ENCODE measurements at places on chromosomes 6 and 20.

- DNase-seq = no peak
These were observed 571.6 kb upstream of the GJE1 start for GRCh38 chr6:141561154-141561553.

DNA sequence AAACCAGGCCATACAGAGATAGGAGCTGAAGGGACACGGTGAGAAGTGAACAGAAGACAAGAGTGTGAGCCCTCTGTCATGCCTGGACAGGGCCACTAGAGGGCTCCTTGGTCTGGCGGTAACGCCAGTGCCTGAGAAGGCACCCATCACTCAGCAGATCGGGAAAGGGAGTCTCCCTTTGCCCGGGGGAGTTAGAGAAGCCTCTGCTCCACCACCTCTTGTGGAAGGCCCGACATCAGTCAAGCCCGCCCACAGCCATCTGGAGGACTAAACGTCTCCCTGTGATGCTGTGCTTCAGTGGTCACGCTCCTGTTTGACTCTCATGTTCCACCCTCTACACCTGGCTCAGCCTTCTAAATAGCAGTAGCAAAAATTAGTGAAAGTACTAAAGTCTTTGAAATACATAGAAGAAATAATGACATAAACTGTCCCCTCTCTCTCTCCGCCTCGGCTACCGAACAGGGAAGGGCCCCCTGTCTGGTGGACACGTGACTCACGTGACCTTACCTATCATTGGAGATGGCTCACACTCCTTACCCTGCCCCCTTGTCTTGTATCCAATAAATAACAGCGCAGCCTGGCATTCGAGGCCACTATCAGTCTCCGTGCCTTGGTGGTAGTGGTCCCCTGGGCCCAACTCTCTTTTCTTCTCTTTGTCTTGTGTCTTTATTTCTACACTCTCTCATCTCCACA, 66.7 kb downstream of the RPP21 start:
- DNase-seq = peak; percentile 51

DNA sequence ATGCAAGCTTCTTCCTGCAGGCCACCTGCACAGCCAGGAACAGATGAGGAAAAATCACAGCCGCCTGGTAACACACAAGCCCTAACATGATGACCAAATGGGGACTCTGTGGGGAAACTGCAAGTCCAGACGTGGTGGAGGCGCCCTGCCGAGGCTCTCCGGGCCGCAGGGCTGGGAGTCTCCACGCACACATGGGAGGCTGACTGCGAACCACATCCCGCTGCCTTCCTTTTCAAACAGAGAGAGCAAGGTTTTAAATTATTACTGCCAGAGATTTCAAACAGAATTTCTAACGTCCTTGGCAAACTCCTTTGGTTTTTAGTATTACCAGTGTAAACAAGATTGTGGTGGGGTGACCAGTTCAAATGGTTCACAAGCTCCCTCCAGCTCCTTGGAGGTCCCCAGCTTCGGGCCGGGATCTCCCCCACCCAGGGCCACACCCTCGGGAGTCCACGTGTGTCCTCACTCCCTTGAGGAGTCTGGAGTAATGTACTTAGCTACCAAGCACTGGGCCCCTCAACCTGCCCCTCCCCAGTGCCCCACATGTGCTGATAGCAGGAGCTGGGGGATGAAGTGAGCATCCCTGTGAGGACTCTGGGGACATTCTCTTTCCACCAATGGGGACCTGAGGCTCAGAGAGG, 252.7 kb downstream of the TAF4 start:
- no peak for DNase-seq

- no peak for DNase-seq
These were observed 20.7 kb downstream of the SERPINB6 start for GRCh38 chr6:2950713-2951112.

- DNase-seq = no peak
These were observed 162.0 kb upstream of the DTNBP1 start for GRCh38 chr6:15824811-15825210.

DNA sequence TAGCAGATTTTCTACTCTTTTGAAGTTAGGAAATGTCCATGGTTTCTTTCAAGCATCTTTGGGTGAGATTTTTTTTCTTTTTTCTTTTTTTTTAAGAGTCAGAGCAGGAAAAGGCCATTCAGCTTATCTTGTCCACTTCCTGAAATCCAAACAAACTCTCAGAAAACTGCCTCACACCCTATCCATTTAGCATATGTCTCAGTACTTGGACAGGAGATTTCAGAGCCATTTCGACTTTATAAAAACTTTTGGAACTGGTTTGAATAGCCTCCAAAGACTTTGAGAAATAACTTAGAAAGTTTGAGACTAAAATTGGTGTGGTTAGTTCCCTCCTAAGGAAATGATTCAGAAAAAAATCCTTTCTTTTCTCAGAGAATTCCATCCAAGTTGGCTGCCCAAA, 125.1 kb downstream of the MYLK4 start:
- no peak for DNase-seq

DNA sequence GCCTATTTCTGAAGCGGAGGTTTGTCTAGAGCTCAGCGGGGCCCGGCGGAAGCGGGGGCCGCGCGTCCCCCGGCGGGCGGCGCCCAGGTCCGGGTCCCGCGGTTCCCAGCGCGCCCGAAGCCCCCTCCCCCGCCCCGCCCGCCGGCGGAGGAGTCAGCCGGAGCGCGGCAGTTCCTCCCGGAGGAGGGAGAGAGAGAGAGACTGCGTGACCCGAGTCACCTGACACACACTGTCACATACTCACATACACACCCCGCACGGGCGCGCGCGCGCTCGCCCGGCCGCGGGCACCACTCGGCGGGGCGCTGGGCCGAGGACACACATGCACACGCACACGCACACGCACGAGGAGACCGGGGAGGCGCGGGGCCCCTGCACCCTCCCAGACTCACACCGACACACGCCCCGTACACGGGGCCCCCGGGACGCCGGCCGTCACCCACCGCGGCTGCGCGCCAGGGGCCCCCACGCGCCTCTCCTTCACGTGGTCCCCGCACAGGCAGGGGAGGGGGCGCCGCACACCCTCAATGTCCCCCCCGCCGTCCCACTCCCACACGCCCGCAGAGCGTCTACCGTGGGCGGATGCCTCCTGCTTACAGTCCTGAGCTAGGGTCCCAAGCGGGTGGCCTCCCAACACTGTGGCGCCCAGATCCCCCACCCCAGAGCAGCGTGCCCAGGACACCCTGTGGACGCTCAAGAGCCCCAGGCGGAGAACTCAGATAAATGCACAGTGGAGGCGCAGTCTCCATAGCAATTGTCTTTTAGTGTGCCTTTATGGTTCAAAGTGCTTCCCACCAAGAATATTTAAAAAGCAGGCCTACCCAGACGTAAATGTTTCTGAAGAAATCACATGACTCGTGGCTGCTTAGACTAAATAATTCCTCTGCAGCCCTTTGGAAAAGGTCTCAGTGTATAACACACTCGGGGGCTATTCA, at the start of gene RRAGD:
Gene RRAGD (minus strand): TSS at position 203 of the 935 bp plus-strand sequence. CDS start 280 bp downstream, outside the sequence.
- no peak for DNase-seq

GRCh38 chr20:24560571-24561491, 91.4 kb downstream of the SYNDIG1 start:
- no peak for DNase-seq

GRCh38 chr6:128208851-128209580, 308.2 kb upstream of the THEMIS start:
- no peak for DNase-seq

GRCh38 chr20:50368813-50369224, 141.4 kb upstream of the PTPN1 start:
- DNase-seq = no peak

DNA sequence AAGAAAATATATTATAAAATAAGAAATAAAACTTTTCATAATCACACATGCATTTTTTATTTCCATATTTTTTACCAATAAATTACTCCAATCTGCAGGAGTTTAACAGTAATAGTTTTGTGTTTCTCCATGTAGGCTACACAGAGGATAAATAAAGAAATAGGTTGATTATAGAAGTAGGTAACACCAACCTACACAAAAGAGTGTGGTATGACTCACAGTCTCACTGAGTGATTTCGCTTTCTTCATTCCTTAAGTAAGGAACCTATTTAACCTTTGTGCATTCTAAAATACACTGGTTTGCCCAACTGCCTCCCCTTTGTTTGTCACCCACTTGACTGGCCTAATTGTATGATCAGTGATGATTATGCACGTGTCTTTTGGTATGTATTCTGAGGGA, 244.2 kb upstream of the RIMS1 start:
- no peak for DNase-seq

DNA sequence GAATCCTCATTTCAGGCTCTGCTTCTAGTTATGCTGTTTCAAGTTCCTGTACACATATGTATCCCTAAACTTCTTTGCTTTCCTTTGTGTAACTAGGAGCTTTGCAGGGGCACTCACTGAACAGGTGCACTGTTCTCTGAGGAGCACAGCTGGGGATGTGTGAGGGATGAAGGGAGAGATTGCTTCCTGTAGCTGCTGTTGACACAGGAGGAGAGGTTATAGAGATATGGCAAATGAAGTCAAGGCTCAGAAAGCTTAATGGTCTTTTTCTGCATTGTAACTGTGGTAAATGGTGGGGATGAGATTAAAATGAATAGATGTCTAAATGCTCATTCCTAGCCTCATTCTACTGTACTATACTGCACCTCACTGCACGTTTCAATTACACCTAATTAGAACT, 454.3 kb downstream of the BTBD3 start:
- no peak for DNase-seq

DNA sequence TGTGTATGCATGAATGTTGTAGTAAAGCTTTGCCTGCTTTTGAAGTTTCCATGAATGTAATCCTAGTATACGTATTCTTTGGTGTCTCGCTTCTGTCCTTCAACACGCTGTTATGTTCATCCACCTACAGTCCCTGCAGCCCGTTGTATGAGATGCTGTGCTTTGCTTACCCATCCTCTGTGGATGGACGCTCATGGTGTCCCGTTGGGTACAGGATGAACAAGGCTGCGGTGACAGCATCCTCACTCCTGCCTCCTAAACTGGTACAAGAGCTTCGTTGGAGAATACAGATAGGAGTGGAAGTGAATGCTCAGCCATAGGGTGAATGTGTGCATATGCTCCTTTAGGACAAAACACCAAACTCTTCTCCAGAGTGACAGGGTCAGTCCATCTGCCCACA, 366.2 kb downstream of the ZFAND3 start:
- no peak for DNase-seq

DNA sequence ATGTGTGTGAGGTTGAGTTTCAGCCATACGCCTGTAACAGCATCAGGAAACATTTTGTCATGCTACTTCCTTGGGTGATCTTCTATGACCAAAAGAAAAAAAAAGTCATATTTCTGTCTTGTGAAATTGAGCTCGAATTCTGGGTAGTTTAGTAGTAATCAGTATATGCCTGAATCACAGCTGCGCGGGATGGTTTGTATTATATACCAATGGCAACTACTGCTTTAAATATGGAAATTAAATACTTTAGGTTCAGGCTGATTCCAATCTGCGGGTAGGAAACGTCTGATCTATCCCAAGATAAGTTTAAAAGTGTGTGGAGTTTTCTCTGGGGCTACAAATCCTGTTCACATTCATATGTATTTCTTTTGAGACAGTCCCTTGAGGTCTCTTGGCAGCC, 115.6 kb upstream of the FERMT1 start:
- no peak for DNase-seq

- DNase-seq = no peak
These were observed 32.2 kb downstream of the MRAP2 start for GRCh38 chr6:84065693-84066290.

DNA sequence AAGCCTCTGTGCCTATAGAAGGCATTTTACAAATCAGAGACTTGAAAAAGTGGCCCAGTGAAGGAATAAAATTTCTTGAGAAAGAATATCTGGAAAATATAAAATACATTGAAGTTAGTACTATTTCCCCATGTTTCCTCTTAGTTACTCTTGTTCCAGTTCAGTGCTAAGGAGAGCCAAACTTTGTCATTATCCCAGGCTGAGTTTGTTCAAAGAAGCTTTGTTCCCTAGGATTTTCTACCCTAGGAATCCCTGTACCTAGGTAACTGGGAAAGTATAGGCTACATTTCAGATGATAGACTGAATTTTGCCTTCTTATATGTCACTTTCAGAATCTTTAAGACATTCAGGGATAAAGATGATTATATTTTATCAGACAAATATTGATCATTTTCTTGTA, 1395.7 kb upstream of the MAP3K7 start:
- no peak for DNase-seq

GRCh38 chr20:60754856-60755255, 497.2 kb upstream of the CDH4 start:
- no peak for DNase-seq

All from H1 (cell line).